GM20000 (cell line): ENCODE measurements at places on chromosomes 2 and 18.
A peak's percentile ranks its signal among the peaks of the same experiment; 100 is the strongest.

DNA sequence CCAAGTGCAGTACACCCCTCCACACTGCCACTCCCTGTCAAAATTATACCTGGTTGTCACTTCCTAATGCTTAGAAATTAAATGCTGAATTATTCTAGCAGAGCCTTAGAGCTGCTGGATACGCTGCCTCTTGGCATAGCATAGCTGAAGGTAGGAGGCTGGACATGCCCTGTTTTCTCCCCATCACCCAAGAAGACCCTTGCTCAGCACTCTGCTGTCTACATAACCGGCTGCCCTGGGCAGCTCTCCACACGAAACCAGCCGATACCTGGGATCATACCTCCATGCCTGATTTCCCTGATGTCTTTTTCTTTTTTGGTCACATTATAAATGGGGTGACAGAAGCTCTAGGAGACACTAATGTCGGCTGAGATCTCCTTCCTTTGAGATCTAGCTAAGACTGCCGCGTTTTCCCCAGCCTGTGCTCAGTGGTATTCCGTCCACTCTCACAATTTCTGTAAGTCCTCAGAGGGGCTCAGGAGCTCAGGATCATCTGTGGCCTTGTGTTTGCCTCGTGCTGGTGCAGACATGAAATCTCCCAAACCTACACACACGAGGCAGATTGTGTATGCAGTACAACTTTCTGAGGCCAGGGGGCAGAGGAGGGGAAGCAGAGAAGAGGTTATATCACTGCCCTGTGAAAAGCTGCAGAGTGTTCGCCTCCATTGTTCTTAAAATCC, 13.5 kb upstream of the ZAP70 start:
- peak; percentile 63 for DNase-seq

- DNase-seq = no peak
Observed at GRCh38 chr2:64052463-64053241, 33.4 kb upstream of the VPS54 start.

- peak; percentile 59 for DNase-seq
Observed at GRCh38 chr2:197130318-197130717, 180.3 kb downstream of the ANKRD44 start.

DNA sequence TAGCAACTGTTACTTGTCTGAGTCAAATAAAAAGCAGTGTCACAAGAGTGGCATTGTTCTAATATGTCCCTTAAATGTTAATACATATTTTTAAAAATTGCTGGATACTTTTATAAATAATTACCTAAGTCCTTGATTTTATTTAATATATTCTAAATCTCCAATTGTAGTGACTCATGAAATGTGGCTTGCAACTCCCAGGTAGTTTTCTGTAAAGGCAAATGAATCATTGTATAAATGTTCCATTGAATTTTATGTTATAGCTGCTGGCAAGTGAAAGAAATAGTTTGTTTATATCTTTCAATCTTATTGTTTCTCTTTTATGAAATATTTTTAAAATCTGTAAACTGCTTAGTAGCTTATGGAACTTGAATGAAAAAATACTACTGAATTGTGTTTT, 32.7 kb upstream of the C1GALT1C1L start:
- DNase-seq = no peak

DNA sequence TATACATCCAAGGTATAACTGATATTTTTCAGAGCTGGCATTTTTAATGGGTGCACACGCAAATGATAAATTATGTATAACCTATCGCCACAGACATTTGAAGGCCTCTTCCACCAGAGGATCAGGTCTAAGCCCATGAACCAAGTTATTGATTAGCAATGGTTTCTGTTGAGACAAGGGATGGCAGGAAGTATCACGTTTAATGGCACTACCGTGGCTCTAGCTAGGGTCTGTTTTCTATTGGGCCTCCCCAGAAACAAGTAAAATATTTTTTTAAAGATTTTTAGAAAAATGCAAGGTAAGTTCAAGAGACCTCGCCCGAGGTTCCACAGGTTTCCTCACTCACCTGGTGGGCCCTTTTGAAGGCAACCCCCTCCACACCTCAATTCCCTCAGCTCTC, 667 bp downstream of the GFPT1 start:
- no peak for DNase-seq

DNA sequence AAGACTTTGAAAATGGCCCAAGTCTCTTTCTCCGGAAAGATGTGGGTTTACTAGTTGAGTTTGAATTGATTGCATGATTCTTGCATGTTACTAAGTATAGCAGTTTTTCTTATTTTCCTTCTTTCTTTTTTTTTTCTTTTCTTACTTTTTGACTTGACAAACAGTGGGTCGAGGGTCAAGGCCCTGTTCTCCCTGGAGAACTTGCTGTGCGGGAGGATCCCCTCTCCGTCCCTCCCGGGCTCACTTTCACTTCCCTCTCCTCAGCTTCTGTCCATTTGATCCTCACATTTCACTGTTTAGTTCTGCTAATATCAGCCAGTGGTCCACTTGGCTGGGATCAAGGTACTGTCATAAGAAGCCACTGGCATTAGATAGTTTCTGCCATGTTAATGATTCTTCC, 767.4 kb downstream of the TDRD15 start:
- no peak for DNase-seq
